ENCODE measurements at places on chromosomes 7 and 10.
A peak's percentile ranks its signal among the peaks of the same experiment; 100 is the strongest.

GRCh38 chr7:105429746-105430612 lies 41.3 kb upstream of the SRPK2 start:
- DNase-seq = peak; percentile 88

- peak; percentile 77 for DNase-seq
Measured at GRCh38 chr7:22728401-22729029, 1.5 kb downstream of the IL6 start.

GRCh38 chr7:18626717-18627116 lies 131.2 kb downstream of the HDAC9 start:
- DNase-seq = no peak

- DNase-seq = no peak
Measured at GRCh38 chr7:92002720-92003119, 62.1 kb downstream of the AKAP9 start.

DNA sequence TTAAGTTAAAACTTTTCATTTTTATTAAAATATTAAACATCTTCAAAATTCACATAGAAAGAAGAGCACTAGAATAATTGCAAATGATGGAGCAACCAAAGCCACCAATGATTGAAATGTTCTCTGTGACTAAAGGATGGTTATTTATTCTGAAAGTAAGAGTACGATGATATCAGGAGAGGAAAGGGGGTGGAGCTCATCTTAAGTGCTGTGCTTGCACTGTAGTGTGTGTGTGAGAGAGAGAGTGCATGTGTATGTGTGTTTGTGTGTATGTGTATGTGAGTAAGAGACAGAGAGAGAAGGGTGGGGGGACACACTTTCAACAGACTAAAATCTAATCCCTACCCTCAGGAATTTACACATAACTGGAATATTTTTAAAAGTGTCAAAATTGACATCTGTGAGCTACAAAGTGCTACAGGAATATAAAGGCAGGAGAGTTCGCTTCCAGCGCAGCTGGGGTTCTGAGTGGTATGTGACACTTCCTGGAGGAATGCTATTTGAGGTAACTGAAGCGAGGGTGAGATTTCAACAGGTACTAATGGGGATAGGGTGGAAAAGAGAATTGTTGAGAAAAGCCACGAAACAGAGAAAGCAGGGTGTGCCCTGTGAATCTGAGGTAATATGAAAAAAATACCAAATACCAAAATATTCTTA lies 57.2 kb upstream of the SMNDC1 start:
- DNase-seq = peak; percentile 16

GRCh38 chr7:4837803-4838625 lies 23.8 kb downstream of the PAPOLB start:
- no peak for DNase-seq

- DNase-seq = no peak
Measured at GRCh38 chr7:106693677-106694353, 32.9 kb upstream of the CCDC71L start.

GRCh38 chr10:116138897-116139296 lies 134.1 kb downstream of the GFRA1 start:
- DNase-seq = peak; percentile 5

DNA sequence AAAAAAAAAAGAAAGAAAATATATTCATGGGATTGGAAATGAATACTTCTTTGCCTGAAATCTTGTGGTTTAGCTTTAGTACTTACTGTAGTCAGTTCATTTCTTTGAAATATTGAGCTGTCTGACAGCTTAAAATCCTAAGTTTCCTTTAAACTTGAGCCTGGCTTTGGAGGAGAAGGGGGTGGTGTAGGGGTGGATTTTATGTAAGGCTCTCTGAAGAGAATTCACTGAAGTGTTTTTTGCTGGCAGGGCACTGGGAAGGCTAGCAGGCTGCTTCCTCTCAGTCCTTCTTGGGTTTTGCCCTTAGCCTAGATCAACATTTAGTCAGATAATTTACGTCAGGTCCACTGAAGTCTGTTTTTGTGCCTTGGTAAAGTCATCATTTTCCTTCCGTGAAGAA lies 516.5 kb downstream of the AUTS2 start:
- DNase-seq = no peak

- DNase-seq = no peak
Measured at GRCh38 chr7:158574308-158575036, 13.2 kb downstream of the PTPRN2 start.

GRCh38 chr7:149085866-149086265 lies 4.7 kb downstream of the ZNF786 start:
- no peak for DNase-seq

DNA sequence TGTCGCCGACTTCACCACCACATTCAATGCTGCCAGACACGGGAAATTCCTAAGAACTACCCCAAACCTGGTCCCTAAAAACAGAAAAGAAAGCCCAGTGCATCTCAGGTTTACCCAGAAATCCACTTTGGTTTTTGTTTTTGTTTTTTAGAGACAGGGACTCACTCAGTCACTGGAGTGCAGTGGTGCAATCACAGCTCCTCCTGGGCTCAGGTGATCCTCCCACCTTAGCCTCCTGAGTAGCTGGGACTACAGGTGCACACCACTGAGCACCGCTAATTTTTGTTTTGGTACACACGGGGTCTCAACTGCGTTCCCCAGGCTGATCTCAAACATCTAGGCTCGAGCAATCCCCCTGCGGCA lies 22.8 kb downstream of the MAD1L1 start:
- no peak for DNase-seq

- no peak for DNase-seq
Measured at GRCh38 chr10:130875897-130876472, 435.5 kb downstream of the TCERG1L start.

GRCh38 chr10:92691591-92692079 lies 1.9 kb downstream of the HHEX start:
- no peak for DNase-seq

DNA sequence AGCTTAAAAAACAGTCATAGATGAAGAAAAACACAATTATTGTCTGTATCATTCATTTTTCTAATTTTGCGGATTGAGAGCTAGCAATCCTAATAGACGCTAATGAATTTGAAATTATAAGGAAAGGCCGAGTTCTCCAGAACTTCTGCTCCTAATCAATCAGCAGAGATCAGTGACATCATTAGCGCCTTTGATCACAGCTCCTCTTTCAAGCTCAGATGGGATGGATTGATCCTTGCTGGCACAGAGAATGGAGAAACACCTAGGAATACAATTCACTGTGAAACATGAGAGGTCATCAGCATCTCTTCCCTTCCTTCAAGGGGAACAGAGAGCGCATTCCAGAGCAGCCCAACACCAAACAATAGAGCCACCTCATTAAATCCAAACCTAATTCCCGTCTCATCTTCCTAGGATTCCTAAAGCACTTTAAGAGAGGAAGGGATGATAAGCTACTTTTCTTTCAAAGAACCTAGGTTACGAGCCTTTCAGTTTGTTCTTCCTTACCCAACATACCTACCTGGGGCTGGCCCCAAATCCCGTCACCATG lies 24.4 kb downstream of the GLI3 start:
- no peak for DNase-seq

DNA sequence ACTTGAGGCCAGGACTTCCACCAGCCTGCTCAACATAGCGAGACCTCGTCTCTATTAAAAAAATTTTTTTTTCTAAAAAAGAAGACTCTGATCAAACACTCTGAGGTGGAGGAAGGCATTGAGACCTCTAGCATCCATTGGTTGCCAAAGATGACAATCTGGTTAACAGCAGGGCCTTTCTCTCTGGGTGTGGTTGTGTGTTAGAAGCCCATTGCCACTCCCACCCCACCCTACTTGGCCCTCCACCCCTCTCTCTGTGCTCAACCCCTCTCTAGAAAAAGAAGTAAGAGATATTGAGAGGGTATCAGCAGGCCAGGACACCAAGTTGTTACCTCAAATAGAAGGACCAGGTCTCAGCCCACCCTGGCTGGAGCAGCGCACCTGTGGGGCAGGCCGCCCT lies 57.4 kb upstream of the MXI1 start:
- DNase-seq = no peak

DNA sequence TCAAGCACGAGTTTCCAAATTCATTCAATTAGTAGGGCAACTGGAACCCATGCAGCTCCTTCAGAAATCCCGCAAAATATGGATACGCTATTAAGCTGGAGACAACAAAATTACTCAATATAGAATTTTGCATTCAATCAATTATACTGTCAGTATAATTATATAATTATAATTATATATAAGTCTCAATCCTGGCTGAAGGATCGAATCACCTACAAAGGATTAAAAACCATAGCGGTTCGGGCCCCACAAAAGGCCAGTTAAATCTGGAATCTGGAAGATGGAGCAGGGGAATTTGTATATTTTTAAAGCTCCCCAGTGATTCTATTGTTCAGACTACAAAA lies 55.7 kb downstream of the FHIP2A start:
- no peak for DNase-seq

- DNase-seq = no peak
Measured at GRCh38 chr7:26958834-26959233, 94.4 kb upstream of the SKAP2 start.

DNA sequence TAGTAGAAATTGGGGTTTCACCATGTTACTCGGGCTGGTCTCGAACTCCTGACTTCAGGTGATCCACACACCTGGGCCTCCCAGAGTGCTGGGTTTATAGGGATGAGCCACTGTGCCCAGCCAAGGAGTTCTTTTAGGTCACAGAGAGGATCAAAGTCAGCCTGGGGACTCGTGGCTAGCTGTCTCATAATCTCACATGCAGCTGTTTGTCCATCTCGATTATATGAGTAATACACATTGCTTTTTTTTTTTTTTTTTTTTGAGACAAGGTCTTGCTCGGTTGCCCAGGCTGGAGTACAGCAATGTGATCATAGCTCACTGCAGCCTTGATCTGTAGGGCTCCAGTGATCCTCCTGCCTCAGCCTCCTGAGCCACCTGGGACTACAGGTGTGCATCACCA lies 2.2 kb downstream of the IFT22 start:
- DNase-seq = no peak

- DNase-seq = no peak
Measured at GRCh38 chr7:100356416-100357068, 1.4 kb upstream of the PILRB start.

- DNase-seq = no peak
Measured at GRCh38 chr10:3831608-3832007, 46.6 kb upstream of the KLF6 start.

GRCh38 chr7:1558181-1558811 lies 2.3 kb upstream of the TMEM184A start:
- DNase-seq = no peak

DNA sequence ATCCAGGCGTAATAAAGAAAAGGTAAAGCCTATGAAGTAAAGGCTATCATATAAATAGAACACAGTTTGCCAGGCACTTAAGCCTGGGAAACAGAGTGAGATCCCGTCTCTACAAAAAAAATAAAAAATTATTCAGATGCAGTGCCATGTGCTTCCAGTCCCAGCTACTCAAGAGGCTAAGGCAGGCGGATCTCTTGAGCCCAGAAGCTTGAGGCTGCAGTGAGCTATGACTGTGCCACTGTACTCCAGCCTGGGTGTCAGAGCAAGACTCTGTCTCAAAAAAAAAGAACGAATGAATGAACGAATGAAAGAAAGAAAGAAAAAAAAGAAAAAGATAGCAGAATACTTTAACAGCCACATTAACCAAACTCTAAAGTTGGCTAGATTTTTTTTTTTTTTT lies 67.2 kb upstream of the MRLN start:
- no peak for DNase-seq

GRCh38 chr10:9043466-9043865 lies 989.0 kb downstream of the GATA3 start:
- DNase-seq = no peak
